ENCODE measurements at places on chromosomes 3 and 15.

DNA sequence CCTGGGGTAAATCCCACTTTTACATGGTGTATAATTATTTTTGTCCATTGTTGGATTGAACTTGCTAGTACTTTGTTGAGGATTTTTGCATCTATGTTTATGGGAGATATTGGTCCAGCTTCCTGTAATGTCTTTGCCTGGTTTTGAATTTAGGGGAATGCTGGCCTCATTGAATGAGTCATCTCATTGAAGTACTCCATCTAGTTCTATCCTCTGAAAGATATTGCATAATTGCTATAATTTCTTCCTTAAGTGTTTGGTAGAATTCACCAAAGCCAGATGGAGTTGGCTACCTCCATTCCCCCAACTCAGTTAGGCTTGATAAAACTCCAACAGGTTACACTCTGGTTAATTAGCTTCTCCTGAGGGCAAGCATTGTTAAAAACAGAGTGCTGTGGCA is 237.4 kb upstream of the TGFBR2 start:
- no peak for DNase-seq

- no peak for DNase-seq
These were observed 54.6 kb downstream of the UMPS start for GRCh38 chr3:124784686-124785382.

GRCh38 chr15:96187341-96188305 is 142.9 kb upstream of the NR2F2 start:
- DNase-seq = no peak

DNA sequence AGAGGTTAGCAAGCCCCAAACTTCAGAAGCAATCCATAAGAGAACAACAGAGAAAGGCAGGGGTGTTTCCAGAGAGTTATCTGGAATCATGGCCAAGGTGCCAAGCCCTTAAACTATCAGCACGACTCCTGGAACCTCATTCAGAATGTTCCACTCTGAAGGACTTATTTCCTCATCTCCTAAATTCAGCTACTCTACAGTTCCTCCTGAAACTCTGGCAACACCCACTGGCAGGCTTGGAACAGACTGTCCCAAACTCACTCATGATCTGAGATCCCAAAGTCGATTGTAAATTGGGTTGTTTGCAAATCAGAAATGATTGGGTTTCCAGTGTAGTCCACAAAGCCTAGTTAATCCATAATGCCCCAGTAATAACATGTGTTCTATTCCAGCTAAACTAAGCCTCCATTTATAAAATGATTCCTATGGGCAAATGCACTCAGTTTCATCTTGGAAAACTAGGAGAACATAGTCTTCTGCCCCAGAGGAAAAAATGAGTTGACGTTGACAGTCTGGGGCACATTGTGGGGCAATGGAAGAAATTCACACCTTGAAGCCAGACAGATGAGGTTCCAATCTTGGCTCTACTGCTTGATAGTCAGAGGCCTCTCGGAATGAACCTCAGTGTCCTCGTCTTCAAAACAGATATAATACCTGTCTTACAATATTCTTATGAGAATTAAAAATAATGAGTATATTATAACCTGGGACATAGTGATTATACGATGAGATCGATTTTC is 65.9 kb downstream of the SLCO2A1 start:
- DNase-seq = no peak

DNA sequence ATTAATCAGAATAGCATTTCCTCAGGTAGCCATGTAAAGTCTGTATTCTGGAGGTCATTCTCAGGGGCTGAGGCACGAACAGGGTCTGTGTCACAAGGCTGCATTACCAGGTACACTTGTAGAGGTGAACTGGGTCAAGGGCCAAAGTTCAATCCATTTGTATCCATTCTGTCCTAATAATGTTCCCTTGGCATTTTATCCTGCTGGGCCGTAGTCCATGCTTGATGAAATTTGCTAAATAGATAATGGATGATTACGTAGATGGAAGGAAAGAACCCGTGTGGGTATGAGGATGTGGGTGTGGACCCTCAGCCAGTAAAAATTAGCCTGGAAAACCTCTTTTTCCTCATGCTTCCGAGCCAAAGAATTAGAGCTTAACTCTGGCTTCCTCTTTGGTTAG is 785.9 kb downstream of the GRM7 start:
- no peak for DNase-seq

DNA sequence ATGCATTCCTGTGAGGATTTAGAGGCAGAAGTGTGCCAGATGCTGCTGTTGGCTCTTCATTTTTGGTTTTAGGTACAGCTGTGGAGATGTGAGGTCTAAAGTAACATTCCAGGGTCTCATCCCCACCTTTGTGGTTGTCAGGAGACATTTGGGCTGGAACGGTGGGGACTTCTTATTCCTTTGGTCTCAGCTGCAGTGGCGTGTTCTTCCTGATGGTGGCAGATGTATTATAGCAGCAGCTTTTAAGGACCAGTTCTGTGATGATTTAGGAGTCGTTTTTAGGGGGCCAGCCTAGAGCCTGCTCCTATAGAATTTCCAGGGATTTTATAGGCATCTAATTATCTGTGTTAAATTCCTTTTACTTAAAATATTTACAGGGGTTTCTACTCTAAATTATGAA is 221.0 kb upstream of the EOMES start:
- no peak for DNase-seq

DNA sequence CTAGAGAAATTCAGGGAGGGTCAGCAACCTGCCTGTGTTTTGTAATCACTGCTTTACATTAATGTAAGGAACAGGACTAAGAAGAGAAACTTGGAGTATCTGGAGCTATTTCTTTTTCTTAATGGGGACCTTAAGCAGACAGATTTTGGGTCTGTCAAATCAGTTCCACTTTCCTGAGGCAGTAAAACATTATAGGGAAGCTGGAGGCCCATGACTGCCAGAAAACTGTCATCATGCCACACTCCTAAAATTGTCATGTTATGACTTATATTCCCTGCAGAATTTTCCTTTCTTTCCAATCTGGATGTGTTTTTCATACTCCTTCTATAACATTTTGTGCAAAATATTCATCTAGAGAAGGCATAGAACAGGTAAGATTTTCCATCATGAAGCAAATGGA is 28.8 kb downstream of the DGKG start:
- DNase-seq = no peak

DNA sequence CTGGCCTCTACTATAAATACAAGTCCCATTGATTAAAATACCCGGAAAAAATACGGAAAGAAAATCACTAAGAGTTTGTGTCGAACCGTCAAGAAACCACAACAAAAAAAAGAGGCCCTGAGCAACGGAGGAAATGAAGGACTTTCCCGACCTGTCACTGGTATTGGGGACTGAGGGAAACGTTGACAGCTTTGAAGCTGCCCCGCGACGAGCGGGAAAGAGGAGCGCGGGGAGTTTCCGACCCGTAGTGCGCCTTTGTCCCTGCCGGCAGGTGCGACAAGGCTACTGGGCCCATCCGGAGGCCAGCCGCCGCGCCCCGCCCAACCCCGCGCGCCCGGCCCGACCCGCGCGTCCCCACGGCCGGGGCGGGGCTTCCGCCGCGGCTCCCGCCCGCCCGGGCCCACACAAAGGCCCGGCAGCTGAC is 416 bp downstream of the PBRM1 start:
- peak; percentile 79 for DNase-seq

DNA sequence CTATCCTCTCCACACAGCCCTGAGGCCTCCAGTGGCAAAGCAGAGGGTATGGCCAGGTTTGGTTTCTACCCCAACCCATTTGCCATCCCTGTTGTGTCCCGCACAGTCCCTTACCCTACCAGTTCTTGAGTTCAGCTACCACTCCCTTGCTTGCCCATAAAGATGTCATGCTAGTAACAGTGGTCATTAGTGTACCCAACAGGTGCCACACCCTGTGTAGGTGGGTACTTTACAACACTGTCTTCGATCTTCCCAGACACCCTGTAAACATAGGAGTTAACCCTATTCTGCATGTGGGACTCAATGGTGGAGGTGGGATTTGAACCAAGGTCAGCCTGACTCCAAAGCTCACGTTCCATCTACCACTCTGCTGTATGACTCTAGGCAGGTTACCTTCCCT is 23.2 kb downstream of the LINGO1 start:
- DNase-seq = no peak

DNA sequence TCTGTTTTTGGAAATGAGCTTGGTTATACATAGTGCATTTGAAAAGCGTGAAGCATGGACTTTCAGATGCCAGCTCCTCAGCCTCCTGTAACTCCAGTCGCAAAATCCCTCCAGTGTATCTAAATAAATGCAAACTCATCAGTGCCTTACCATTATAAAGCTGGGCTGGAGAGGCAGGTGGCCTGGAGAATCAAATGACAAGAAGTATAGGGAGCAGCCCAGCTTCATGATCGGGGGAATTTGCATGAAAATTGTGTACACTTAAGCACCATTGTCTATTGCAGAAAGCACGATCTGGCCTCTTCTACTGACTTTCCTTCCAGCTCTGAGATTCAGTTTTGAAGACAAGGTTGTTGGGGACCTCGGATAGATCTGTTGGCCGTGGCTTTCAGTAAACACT is 71.7 kb downstream of the IGF1R start:
- DNase-seq = no peak
